Activated CD8-positive, alpha-beta memory T cell treated with anti-CD3 and anti-CD28 coated beads for 48 hours (primary cell): ENCODE measurements at places on chromosomes 7 and 10.

GRCh38 chr10:59687657-59688056 is 22.0 kb downstream of the SLC16A9 start:
- DNase-seq = no peak

DNA sequence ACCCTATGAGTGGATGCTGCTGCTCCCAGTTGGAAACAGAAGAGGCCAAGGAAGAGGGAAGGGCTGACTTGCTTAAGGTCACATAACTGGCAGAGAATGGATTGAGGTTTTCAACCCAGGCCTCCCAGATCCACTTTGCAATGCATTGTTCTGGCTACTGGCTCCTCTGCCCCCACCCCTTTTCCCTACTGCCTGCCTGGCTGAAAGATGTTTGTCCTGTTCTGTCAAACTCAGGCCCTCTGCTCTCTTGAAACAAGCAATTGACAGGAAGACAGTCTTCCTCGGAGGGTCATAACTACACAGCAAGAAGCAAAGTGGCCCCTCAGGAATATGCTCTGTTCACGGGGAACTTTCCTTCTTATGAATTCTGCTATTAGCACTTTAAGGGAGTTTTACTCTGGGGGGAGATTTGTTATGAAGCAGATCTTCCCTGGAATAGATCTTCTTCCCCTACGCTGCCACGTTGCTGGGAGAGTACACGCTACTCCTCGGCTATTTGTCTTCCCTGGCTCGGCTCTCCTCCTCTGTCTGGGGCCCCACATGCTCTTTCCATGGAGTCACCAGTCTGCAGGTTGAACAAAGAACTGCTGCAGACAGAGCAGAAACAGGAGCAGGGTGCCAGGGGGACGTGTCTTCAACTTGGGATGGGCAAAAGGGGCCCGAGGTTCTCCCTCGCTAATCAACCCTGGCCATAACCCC is 436.1 kb downstream of the TYW1 start:
- no peak for DNase-seq

DNA sequence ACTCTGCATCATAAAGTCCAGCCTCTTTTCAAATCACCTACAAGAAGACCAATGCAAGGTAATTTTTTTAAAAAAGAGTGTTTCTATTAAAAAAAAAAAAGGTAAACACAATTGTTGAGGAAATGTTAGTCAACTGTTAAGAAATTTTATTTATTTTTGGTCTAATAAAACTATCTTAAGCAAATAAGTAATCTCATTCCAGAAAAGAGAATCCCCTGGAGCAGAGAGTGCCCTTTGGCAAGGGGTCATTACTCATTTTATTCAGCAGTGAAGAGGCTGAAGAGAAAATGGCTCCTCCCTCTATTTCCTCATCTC is 63.4 kb upstream of the GSDME start:
- no peak for DNase-seq

DNA sequence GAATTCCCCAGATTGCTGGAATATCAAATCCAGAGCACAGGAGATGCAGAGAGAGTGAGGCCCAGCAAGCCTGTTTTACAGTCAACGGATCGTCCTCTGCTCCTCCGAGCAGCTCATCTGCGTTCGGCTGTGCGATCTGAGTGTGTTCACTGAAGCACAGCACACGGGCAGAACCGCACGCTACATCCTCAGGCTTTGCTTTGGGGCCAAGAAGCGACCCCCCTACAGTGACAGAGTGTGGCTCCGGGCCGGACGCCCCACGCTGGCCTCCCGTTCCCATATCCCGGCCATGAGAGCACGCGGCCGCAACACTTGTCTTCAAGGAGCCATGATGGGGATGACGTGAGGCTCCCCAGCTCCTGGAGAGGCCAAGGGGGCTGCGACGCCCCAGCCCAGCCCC is 431.4 kb downstream of the DNAJB6 start:
- DNase-seq = no peak

GRCh38 chr7:28237363-28237762 is 56.8 kb upstream of the JAZF1 start:
- DNase-seq = no peak

DNA sequence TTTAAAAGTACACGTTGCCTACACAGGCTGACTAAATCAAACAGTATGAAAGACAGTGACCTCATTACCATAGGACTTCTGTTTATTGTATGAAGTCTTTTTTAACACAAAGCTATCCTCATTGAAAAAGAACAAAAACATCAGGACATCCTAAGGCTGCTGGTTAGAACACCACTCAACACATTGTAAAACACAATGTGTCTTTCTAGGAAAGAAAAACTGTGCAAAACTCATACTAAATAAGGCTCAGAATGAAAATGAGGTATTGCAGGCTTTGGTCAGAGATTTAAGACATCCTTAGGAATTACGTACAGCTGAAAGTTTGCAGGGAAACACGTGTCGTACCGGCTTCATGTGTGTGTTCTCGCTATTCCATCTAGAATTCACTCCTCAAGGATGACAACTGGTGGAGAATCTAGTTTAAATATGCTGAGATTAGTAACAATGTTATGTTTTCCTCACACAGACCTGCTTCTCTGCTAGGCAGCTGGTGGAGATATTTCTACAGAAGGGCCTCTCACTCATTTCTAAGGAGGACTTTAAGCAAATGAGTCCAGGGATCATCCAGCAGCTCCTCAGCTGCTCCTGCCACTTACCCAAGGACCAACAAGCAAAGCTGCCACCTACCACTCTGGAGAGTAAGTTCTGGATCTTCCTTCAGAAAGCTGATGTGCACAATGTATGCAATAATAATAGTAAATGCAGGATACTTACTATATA is 29.3 kb downstream of the SLC39A12 start:
- DNase-seq = no peak

GRCh38 chr7:17709599-17709998 is 230.7 kb downstream of the SNX13 start:
- DNase-seq = no peak

GRCh38 chr7:155591055-155591775 is 44.9 kb upstream of the CNPY1 start:
- DNase-seq = no peak

DNA sequence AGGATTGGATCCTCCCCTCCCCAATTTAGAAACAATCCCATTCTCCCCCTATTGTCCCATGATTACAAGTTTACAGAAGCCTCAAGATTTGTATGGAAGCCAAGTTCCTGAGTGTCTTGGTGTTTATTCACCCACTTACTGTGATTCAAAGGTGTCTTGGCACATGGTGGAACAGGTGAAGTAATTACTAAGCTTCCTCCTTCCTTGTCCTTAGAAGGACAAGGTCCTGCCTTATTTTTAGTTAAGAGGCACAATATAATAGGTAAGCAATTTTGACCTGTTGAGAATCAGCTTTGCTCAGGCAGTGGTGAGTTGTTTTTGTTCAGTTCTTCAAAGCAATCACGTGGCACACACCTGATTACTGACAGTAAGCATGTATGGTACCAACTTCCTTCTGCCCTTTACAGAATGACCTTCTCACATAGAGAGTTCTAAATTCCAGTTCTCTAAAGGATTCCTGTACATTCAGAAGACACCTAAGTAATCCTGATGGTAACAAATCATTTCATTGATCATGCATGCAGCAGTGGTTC is 60.7 kb upstream of the SLC13A1 start:
- DNase-seq = no peak

- no peak for DNase-seq
These were observed 390.9 kb upstream of the CELF2 start for GRCh38 chr10:10626734-10627133.

DNA sequence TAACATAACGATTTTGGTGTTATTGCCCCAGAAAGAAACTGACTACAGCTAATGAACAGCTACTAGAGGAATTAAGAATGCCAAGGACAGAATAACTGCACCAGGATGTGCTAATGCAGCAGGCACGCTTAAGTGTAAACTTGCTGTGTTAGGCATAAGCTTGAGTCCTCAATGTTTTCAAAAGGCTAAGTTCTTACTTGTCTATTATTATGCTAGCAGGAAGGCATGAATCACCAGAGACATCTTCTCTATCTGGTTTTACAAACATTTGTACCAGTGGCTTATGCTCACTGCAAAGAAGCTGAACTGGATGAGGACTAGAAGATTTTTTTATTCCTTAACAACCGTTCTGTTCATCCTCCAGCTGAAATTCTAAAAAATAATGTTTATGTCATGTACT is 1035.3 kb downstream of the NRG3 start:
- DNase-seq = no peak

DNA sequence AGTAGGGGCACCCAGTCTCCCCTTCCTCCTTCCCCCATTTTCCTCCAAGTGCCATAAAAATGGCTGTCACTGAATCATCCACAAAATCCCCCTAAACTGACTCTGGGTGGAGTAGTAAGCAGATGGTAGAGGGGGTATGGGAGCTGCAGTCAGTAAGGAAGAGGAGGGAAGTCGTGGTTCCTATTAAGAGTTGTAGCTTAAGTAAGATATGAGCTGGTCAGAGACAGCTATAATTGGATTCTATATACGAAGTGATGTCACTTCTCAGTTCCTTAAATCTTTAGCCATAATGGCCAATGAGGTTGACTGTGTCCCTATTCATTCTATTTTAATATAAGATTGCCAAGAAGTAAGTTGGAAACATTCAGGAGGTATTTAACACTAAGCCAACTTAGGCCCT is 131.7 kb downstream of the SLC16A9 start:
- DNase-seq = no peak

DNA sequence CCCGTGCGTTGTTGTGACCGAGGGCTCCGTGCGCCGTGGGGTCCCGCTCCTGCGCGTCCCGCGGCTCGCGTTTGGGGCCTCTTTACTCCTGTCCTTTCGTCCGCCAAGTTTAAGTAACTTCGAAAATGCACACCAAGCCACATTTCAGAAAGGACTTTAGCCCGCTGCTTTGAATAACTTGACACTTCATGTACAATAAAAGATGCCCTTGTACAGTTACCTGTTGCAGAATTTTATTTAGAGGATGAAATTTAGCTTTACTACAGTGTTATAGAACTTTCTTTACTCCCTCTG is 459 bp downstream of the SUGCT start:
- no peak for DNase-seq

DNA sequence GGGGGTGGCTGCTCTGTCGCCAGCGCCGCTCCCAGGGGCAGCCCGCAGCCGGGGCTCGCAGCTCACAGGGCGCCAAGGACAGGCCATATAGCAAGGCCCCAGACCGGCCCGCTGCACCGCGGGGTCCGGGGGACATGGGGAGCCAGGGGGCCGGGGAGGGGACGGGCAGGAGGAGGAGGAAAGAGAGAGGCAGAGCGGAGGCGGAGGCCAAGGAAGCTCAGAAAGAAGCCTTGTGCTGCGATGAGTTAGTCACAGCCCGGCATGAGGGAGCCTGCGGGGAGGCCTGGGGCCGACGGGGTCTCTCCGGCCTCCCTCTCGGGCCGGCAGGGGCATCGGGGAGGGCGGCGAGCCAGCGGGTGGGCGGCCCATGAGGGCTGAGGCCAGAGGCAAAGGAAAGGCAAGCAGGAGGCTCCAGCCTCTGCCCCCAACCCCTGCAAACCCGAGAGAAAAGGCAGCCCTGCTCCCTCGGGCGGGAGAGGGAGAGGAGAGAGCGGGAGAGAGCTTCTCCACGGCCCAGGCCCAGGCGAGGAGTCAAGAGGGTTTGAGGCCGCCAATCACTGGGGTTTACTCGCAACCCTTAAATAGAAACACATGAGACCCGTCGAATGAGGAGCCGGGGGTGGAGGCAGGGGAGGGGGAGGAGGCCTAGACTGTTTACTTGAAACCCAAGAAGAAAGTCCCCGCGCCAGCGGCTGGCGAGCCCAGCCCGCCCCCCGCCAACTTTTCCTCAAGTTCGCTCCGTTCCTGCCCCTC is 167.9 kb downstream of the NEURL1 start:
- DNase-seq = no peak

DNA sequence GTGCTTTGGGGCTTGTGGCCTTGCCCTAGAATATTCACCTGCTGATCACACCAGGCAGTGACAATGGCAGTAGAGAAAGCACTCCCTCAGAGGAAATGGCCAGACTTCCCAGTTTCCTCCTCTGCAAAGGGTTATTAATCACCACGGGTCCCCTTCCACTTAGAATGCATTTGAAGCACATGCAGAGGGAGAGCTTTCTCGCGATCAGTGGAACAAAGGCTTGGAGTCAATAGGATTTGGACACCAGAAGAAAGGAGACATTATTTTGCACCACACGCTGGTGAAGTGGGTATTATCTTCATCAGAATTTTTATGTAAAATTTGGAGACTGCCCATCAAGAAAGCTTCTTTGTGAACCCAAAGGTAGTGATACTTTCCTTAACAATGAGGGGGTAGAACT is 35.4 kb upstream of the INHBA start:
- no peak for DNase-seq

DNA sequence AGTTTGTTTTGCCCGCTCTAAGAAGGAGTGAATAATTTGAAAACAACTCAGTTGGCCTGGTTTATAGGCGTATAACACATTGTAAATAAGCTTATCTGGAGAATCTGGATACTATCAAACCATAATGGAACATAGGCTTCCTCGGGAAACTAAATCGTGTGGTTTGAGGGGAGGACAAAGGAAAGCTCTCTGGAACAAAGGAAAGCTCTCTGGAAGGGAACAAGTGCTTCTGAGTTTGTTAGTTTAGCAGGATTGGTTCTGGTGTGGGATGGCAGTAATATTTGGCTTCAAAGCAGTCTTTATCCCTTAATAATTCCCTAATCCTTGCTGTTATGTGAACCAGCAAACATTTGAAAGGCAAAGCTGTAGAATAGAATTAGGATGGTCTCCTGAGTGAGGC is 15.0 kb upstream of the SLK start:
- DNase-seq = no peak

- DNase-seq = no peak
These were observed 4.3 kb upstream of the ZNF503 start for GRCh38 chr10:75405598-75406461.

DNA sequence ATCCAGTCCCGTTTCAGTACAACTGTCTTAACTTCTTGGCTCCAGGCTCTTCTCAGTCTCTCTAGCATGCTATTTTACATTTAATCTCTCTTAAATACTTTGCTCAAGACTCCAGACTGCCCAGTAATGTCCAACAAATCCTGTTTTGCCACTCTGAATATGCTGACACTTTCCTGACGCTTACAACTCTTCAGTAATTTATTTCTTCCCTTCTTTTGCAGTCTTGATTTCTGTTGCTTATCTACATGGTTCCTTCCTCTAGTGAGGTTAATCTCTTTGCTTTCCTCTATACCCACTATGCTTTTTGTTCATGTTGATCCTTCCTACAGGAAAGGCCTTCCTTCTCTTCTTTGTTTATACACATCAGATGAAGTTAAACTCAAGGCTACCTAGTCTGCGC is 23.7 kb downstream of the UMAD1 start:
- no peak for DNase-seq

- no peak for DNase-seq
These were observed 1.9 kb downstream of the INA start for GRCh38 chr10:103278862-103279298.

- no peak for DNase-seq
These were observed 70.1 kb downstream of the UBE3C start for GRCh38 chr7:157208571-157209413.

GRCh38 chr7:97007583-97007861 is 2.2 kb downstream of the DLX6 start:
- no peak for DNase-seq

- no peak for DNase-seq
These were observed 14.6 kb downstream of the ADAP1 start for GRCh38 chr7:939843-940242.

GRCh38 chr7:74083928-74084721 is 521 bp downstream of the LIMK1 start:
- no peak for DNase-seq

- no peak for DNase-seq
These were observed 239.0 kb downstream of the DIP2C start for GRCh38 chr10:450463-450862.
